Effector memory CD8-positive, alpha-beta T cell (primary cell): ENCODE measurements at places on chromosomes 2 and 18.

- DNase-seq: no peak
These were observed 10.5 kb upstream of the SLC1A4 start for GRCh38 chr2:64978514-64979268.

- no peak for DNase-seq
These were observed 316.5 kb downstream of the CYP26B1 start for GRCh38 chr2:71831193-71831577.

DNA sequence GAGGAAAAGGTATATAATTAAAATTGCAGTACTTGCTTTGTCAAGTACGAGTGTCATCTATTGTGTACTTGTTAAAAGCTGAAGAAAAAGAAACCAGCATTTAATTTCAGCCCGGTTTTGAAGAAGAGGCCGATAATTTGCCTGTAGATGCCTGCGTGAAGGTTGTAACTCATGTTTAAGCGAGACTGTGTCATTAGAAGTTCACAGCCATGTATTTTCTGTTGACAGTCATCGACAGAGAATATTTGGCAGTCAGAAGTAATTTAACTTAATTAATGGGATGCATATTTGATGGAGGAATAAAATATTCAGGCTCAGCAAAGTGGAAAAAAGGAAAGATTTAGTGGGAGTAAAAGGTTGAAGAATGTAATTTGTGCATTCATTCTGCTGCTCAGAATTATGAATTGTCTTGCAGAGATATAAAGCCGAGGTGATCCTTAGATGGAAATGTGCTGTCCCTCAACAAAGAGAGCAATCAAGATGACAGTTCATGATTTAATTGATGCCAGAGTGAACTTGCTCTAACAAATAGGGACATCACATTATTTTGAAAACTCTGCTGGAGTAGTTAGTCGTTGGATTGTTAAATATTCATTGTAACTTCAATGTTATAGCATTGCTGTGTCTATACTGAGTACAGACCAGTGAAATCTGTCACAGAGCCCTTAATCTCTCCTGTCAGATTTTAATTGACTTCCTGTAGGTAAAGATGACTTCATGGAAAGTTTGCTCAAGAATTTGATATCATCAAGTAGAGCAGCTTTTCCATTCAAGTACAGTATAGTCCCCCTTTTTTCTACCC, 53.9 kb downstream of the ZNF407 start:
- DNase-seq: no peak

- no peak for DNase-seq
These were observed 1526.0 kb downstream of the LRP1B start for GRCh38 chr2:140604788-140605187.

DNA sequence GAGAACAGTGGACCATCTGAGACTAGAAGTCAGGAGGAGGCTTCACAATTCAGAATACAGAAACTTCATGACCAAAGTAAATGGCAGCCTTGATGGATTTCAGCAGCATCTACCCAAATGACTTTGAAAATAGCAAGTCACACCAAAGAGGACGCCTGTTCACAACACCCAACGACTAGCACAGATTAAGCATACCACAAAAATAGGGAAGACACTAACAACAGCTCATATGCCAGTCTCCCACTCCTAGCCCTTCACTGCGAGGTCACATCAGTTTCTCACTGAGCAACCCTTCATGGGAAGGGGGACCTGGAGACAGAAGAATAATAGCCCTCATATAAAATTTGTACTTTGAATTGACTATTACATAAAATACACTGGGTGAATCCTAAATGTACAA, 228.4 kb upstream of the SLC39A10 start:
- DNase-seq: no peak

- no peak for DNase-seq
These were observed 2.4 kb upstream of the PMAIP1 start for GRCh38 chr18:59897321-59897954.

GRCh38 chr18:48453330-48454066, 44.3 kb upstream of the ZBTB7C start:
- DNase-seq: no peak

DNA sequence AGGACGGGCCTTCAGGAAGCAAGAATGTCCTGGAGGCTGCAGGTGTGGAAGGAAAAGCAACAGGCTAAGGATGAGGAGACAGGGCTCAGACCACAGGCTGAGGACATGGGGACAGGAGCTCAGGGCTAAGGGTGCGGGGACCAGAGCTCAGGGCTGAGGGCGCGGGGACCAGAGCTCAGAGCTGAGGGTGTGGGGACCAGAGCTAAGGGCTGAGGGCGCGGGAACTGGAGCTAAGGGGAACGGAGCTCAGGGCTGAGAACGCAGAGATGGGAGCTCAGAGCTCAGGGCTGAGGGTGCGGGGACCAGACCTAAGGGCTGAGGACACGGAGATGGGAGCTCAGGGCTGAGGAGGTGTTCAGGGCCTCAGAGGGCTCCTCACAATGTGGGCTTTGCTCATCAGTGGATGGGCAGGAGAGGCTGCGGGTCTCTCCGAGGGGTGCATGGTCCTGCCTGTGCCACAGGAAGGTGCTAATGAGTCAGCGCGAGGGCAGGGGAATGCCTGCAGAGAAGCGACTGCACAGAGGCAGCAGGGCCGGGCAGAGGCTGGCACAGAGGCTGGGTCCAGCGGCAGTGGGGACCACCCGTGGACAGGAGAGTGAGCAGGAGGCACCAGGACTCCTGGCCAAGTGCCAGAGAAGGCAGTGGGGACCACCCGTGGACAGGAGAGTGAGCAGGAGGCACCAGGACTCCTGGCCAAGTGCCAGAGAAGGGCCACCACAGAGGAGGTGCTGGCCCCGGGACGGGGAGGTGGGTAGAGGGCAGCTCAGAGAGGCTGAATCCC, 271.7 kb downstream of the TWIST2 start:
- DNase-seq: no peak

GRCh38 chr2:69567157-69567908, 76.2 kb downstream of the AAK1 start:
- no peak for DNase-seq

- DNase-seq: no peak
These were observed 29.2 kb downstream of the GULP1 start for GRCh38 chr2:188320861-188321260.

GRCh38 chr2:61493523-61493942, 22.6 kb upstream of the USP34 start:
- DNase-seq: no peak

DNA sequence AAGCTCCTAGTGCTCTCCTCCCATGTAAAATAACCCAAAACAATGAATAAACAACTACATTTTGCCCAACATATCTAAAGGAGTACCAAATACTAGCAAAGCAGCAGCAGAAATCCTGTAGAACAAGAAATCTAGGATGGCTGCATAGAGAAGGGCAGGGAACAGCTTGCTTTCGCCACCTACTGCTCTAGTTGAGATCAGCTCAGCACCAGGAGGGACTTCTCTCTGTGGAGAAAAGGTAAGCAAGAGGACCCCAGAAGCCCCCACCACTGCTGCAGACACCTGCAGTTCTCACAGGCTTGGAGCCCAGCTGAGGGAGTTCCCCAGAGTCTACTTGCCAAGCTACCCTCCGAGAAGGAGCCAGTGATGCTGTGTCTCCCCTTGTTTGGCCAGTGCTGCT, 243.0 kb upstream of the CHST9 start:
- DNase-seq: no peak

- DNase-seq: no peak
These were observed 275.1 kb downstream of the SETBP1 start for GRCh38 chr18:44955825-44956224.

- no peak for DNase-seq
These were observed 110.5 kb upstream of the ID2 start for GRCh38 chr2:8571301-8571791.

DNA sequence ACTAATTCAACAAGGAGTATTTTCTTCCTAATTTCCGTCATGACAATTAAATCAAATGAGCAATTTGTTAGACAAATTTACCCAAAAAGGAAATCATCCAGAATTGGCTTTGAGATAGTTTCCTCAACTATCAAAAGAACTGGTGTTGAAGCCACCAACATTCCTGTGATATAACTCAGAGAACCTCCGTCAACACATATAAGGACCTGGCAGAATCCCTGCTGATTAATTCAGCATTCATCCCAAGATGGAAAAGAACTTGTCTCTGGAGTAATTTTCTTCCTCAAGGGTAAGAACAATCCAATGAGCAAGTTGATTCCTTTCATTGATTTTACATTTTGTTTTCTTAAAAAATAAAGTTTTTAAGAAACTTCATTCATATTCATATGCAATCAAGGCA, 62.0 kb downstream of the MBD2 start:
- no peak for DNase-seq

GRCh38 chr18:73979742-73980141, 167.9 kb downstream of the FBXO15 start:
- no peak for DNase-seq

GRCh38 chr2:46990231-46990588, 74.6 kb upstream of the MCFD2 start:
- DNase-seq: no peak
